Spinal cord (tissue), 10 donors: ENCODE measurements at places on chromosomes 16 and 17. TPM values are rescaled to one million over a fixed set of nuclear protein-coding genes. Genes with fewer than 3 reads are reported as not detected.

- no peak overlapping the region for H3K4me3 ChIP-seq
- H3K27me3 ChIP-seq: no peaks in the 10 kb centered on the region
- no peak for DNase-seq
- H3K4me1 ChIP-seq: peaks cover 19% of the 10 kb centered on the region
Measured at GRCh38 chr17:66786107-66786506, 48.8 kb upstream of the CACNG5 start.

DNA sequence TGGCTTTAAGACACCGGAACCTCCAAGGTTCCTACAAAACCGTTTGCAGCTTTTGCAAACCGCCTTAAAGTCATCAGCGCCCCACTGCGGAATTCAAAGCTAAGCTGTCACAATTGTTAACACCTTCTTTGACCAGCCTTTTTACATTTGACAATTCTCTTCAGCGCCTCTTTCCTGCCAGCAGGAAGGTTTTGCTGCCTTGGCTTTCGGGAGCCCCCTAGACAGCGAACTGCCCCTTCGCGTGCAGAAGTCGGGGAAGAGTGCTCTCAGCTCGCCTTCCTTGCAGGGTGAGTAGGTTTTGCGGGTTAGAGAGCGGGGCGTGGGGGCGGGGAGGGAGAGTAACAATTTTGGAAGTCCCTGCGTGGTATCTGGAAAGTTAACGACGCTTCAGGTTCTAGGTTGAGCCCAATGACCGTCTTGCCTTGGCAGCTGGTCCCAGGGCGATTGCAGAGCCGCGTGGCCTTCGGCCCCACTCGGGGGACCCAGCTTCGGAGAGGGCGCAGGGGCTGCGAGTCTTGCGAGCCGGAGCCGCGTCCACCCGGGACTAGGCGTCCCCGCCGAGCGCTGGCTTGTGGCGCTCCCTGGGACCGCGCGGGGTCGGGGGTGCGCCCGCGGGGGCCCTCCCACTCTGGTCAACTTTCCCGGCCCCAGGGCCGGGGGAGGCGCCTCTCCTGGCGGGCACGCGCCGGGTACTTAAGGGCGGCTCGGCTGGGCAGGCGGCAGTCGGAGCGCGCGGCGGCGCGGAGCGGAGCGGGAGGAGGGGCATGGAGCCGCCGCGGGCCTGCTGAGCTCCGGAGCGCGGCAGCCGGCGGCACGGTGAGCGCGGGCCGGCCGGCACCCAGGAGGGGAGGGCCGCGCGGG lies at the start of gene HAS3:
TSS of gene HAS3 (plus strand) at position 153 of the 861 bp plus-strand sequence. CDS start 3,743 bp downstream, outside the sequence.
- peaks cover 17% of the 10 kb centered on the region for H3K27me3 ChIP-seq
- peaks cover 42% of the 10 kb centered on the region for H3K4me1 ChIP-seq
- peak within 1 kb of the TSS; percentile 43 for H3K4me3 ChIP-seq

DNA sequence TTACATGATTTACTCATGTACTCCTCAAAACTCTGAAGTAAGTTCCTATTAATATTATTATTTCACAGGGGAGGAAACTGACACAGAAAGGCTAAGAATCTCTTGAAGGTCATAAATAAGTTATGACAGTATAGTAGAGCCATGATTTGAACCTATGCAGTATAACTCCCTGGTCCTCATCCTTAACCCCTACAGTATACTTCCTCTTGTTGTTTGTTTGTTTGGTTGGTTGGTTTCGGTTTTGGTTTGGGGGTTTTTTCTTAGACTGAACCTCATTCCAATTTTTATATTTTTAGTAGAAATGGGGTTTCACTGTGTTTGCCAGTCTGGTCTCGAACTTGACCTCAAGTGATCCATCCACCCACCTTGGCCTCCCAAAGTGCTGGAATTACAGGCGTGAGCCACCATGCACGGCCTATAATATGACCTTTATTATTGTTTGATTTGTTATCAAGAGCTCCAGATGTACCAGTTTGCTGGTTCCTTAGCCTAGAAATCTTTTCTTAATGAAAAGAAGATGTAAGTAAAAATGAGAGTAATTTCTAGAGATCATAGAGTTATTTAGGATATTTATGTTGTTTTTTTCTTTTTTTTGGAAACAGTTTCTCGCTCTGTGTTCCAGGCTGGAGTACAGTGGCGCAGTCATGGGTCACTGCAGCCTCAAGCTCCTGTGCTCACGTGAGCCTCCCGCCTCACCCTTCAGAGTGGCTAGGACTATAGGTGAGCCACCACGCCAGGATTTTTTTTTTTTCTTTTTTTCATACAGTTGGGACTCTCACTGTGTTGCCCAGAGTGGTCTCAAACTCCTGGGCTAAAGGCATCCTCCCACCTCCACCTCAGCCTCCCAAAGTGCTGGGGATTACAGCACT lies 4.8 kb downstream of the PRR11 start:
- DNase-seq: no peak
- H3K36me3 ChIP-seq: no peaks in the 10 kb centered on the region
- no peak overlapping the region for H3K4me3 ChIP-seq
- H3K27me3 ChIP-seq: no peaks in the 10 kb centered on the region
- H3K27ac ChIP-seq: no peak overlapping the region

The PSMD12 gene
- polyA plus RNA-seq: 40.2 TPM

The GP2 gene
- polyA plus RNA-seq: 0.17 TPM

The WDR81 gene
- polyA plus RNA-seq: 17.0 TPM
